ENCODE measurements at places on chromosomes 13 and 19.

- no peak for DNase-seq
These were observed 122.3 kb downstream of the RFC3 start for GRCh38 chr13:33940256-33940655.

GRCh38 chr13:42561752-42562467 lies 12.0 kb upstream of the TNFSF11 start:
- DNase-seq, result no peak

GRCh38 chr13:28865149-28865744 lies 45.1 kb downstream of the MTUS2 start:
- no peak for DNase-seq

DNA sequence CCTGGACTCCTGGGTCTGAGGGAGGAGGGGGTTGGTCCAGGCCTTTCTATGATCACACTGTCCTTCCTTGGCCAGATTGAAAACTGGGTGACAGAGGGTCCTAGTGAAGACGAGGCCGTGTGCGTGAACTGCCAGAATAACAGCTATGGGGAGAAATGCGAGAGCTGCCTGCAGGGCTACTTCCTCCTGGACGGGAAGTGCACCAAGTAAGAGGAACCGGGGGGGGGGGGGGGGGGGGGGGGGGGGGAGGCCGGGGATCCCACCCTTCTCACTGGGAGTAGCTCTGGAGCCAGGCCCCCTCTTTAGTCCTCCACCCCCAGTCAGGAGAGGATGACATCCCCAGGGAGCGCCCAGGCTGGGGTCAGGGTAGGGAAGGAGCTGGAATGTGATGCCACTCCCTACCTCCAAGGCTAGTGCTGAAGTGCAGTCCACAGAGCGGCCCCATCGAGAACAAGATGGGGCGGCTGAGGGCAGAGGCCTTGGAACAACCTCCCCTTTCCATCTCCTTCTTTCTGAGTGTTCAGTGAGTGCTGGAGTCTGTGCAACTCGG lies 19.4 kb downstream of the CNFN start:
- DNase-seq, result no peak

DNA sequence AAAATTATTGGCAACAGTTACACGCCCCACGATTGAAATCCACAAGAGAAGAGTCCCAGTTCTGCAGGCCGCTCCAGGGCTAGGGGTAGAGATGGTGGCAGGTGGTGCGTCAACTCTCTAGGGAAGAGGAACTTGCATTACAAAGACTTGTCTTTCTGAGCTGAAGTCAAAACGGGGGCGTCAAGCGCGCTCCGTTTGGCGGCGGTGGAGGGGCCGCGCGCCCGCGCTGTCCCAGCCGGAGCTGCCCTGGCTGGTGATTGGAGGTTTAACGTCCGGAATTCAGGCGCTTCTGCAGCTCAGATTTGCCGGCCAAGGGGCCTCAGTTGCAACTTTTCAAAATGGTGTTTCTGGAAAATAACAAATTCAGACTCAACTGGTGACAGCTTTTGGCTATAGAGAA lies 38.9 kb downstream of the SOX1 start:
- DNase-seq, result peak; percentile 30

GRCh38 chr13:36006347-36006746 lies 124.8 kb downstream of the DCLK1 start:
- DNase-seq, result no peak

- DNase-seq, result no peak
These were observed 176.4 kb downstream of the RGCC start for GRCh38 chr13:41633776-41634175.

- DNase-seq, result no peak
These were observed 14.2 kb upstream of the PROZ start for GRCh38 chr13:113144255-113144629.

DNA sequence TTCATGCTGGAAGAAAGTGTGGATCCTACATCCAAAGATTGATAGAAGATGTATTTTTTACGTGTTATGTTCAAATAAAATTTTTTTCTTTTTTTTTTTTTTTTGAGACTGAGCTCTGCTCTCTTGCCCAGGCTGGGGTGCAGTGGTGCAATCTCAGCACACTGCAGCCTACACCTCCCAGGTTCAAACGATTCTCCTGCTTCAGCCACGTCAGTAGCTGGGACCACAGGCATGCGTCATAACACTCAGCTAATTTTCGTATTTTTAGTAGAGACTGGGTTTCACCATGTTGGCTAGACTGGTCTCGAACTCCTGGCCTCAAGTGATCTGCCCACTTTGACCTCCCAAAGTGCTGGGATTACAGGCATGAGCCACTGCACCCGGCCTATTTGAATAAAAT lies 65.7 kb downstream of the KLF12 start:
- no peak for DNase-seq

- no peak for DNase-seq
These were observed 30.8 kb upstream of the LRCH1 start for GRCh38 chr13:46521921-46522747.

GRCh38 chr19:35226748-35227147 lies 1.8 kb downstream of the FAM187B start:
- no peak for DNase-seq

- DNase-seq, result no peak
These were observed 155.7 kb upstream of the SLITRK1 start for GRCh38 chr13:84038001-84038400.

DNA sequence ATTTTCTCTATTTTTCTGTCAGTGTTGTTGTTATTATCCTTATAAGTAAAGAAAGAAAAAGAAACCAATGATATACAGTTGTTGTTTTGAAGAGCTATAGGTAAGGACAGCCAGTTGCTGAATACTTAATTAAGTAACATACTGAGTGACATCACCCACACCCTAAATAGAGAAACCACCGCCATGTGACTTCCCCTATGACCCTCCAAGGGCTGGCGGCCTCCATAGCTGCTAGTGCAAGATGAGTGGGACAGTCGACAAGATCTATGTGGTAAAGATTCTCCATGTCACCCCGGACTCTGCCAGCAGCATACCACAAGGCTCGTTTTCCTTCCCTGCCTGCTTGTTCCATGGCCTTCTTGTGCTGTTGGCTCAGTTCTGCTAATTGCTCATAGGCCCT lies 221.1 kb downstream of the DNAJC15 start:
- no peak for DNase-seq

- no peak for DNase-seq
These were observed 117.7 kb upstream of the ABCC4 start for GRCh38 chr13:95418946-95419345.

- DNase-seq, result no peak
These were observed 35.2 kb upstream of the TUBGCP3 start for GRCh38 chr13:112623051-112623711.

GRCh38 chr19:18173572-18174288 lies at the start of gene IFI30:
Gene IFI30 (plus strand): TSS chr19:18173813. CDS start chr19:18173842, 29 bp downstream.
- peak; percentile 91 for DNase-seq

DNA sequence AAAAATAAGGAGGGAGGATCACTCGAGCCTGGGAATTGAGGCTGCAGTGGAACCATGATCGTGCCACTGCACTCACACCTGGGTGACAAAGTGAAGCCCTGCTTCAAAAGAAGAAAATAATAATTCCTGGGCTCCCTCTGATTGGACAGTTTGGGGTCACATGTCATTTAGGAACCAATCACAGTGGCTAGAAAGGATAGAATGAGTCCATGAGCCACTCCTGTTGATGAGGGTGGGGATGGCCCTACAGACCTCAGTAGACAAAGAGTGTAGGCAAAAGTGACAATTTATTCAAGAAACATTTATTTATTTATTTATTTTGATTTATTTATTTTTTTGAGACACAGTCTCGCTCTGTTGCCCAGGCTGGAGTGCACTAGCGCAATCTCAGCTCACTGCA lies 26.8 kb upstream of the ADGRE5 start:
- no peak for DNase-seq

DNA sequence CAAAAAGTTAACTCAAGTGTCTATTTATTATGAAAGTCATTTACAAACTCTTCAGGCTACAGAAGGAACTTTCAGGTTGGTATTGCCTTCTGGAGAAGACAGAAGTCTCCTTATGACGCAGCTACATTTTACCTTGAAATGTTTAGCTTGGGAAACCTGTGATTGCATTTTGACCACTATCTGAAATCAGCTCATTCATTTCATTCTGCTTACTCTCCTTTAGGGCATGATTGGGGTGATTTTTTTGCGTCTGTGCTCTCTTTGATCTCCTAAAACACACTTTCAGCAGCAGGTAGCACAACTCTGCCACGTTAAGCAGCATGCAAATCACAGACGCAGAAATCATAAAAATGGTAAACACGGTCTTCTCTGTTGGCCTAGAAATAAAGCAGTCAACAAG lies 9.6 kb downstream of the GJB6 start:
- no peak for DNase-seq

GRCh38 chr19:39150807-39151600 lies 25.4 kb downstream of the PAK4 start:
- no peak for DNase-seq

GRCh38 chr13:79937771-79938216 lies 403.1 kb downstream of the SPRY2 start:
- DNase-seq, result no peak

DNA sequence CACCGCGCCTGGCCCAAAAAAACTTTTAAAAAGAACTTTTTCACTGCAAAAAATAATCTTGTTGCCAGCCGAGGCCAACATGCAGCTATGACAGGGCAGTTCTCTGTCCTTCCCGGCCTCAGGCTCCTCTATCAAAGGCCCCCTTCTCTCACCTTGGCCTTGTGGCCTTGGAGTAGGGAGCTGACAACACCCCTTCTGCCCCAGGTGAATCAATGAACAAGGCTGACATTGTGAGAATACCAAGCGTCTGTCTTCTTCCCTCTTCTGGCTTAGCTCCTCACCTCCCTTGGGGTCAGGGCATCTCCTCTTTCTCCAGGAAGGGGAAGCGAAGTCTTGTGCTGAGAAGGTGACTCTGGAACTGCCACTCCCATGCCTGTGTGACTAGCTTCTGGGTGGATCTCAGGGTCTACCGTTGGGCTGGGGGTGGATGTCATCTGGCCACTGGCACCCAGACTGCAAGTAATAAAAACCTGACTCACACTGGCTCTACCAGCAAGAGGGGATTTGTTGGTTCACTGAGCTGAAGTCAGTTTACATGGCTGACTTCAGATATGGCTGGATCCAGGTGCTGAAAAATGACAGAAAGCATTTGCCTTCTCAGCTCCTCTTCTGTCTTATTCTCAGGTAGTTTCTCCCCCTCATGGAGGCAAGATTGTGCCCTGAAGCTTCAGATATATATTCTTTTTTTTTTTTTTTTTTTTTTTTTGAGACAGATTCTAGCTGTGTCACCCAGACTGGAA lies 6.3 kb downstream of the C19orf38 start:
- no peak for DNase-seq

DNA sequence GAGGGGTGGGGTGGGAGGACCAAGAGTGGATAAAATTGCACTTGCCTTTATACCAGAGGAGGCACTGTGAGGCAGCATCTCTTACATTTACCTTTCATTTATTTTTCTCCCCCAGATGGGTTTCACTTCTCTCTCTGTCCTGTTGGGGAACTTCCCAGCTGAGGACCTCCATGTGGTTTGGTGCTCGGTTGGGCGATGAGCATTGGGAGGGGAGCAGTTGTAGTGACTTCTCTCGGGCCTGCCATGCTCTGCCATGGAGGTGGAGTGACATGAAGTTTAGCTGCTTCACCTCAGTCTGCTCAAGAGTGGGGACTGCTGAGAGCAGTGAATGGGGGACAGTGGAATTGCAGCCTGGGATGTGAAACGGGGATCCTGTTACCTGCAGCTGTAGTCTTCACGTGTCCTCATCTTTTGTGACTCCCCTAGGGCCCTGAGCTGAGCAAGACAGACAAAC lies 23.1 kb upstream of the CXCL17 start:
- no peak for DNase-seq

DNA sequence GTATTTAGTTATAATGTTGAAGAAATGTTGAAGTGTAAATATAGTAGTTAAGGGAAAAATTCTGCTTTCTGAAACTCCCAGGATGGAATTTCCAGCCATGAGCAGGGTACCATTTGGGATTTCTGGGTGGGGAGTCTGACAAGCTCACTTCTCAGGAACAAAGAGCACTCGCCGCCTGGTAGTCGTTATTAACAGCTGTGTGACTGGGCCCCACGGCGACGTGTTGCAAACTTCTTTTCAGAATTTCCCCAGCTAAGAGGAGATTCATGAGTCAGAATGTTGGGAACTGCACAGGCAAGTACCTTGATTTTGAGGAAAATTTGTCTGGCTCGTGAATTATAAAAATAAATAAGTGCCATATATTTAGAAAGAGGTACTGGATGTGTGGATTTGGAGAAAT lies 103.7 kb downstream of the LACC1 start:
- DNase-seq, result no peak

DNA sequence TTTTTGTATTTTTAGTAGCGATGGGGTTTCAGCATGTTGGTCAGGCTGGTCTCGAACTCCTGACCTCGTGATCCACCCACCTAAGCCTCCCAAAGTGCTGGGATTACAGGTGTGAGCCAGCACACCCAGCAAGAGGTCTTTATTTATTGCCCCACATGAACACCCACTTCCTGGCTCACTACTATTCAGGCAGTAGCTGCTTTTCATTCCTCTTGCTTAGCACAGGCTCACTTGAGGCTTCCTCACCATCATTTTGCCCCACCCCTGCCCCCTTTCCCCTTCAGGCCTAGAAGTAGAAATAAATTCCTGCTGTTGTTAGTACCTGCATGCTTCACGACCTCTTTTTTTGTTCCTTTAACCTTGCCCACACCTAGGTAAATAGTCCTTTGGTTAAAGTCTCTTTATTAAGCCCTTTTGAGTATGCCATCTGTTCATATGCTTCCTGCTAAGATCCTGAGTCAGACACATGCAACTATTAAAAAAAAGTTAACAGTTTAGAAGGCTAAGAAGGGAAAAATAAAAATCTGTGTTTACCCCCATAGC lies 33.5 kb upstream of the ITM2B start:
- no peak for DNase-seq

- no peak for DNase-seq
These were observed 26.9 kb upstream of the SOX21 start for GRCh38 chr13:94739235-94739634.

GRCh38 chr13:42153199-42154113 lies 105.0 kb downstream of the DGKH start:
- DNase-seq, result no peak

GRCh38 chr13:46184277-46184699 lies 2.3 kb upstream of the LCP1 start:
- peak; percentile 64 for DNase-seq

DNA sequence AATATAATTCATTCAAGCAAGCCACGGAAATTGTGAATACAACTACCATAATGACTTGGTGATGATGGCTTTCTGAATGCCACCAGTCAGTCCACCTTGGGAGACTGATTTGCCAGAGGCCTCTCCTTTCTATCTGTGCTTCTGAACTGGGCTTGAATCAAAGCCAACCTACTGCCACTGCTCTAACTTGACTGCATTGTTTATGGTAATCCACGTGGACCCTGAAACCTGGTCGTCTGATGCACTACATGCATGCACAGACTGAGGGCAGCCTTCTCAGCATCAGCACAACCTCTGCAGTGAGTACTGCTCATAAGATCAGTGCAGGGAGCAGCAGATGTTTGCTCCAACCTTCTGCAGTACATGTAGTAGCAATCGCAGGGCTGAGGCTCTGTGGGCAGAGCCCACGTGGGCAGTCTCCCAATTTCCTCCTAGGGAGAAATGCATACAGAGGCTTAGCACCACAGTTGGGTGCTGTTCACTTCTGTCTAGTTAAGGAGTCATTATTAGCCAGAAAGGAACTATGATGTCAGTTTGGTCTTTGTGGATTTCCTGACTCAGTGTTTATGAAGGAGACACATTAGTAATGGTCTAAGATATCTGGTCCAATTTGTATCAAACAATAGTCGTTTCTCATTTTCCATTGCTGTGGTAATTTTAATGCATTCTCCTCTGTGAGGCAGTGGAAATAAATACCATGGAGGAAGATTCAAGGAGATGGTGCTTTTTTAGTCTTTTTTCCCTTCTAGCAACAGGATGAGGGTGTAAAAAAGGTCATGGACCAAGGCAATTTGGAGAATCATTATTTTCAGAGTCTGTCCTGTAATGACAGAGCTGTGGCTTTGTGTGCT lies 82.5 kb downstream of the AKAP11 start:
- no peak for DNase-seq

- no peak for DNase-seq
These were observed 123.7 kb downstream of the ATP11A start for GRCh38 chr13:112813552-112813951.

All from aorta (tissue), 5 donors.